Gastroesophageal sphincter (tissue), 4 donors: ENCODE measurements at places on chromosomes 12 and 14.

- H3K36me3 ChIP-seq = no peaks in the 10 kb centered on the region
- no peak for ATAC-seq
- no peak overlapping the region for H3K4me3 ChIP-seq
- no peak overlapping the region for H3K27ac ChIP-seq
- H3K4me1 ChIP-seq = no peaks in the 10 kb centered on the region
- H3K27me3 ChIP-seq = no peaks in the 10 kb centered on the region
These were observed 40.3 kb upstream of the GCH1 start for GRCh38 chr14:54942913-54943312.

DNA sequence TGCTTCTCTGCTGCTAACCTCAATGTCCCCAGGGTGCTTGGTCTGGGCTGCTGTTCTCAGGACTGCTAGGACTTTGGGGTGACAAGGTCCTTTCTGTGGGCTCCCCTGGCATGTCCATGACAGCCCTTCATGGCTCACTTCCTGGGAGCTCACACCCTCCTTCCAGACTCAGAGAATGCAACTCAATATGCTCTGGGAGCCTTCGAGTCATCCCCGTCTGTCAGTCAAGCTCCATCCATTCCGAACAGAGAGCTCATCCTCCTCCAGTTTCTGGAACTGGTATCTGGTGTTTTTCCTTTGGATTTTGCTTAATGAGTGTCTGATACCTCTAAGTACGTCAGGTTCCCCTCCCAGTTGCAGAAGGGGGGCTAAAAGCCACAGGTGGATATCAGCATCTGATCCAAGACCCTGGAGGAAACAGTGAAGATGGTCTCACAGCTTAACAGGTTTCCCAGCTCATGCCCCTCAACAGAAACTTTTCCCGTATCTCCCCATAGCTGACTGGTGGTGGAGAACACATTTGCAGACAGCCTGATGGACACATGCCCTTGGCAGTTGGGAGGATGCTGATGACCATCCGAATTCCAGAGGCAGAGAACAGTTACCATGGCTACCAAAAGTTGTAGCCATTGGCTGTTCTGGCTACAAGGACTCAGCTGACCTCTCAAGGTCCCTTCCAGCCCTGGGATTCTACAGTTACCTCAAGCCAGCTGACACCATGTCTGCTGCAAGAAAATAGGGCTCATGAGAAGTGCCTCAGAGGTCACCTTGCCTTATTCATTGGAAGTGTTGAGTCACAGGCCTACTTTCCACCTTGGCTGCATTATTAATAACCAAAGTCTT is 9.5 kb upstream of the RAB35 start:
- H3K27me3 ChIP-seq = no peaks in the 10 kb centered on the region
- no peak overlapping the region for H3K4me3 ChIP-seq
- ATAC-seq = peak; percentile 37
- H3K27ac ChIP-seq = no peak overlapping the region
- no peaks in the 10 kb centered on the region for H3K36me3 ChIP-seq
- no peaks in the 10 kb centered on the region for H3K4me1 ChIP-seq

- no peaks in the 10 kb centered on the region for H3K27me3 ChIP-seq
- ATAC-seq = no peak
- H3K27ac ChIP-seq = no peak overlapping the region
These were observed 90.0 kb downstream of the FBXL14 start for GRCh38 chr12:1504304-1504894.

GRCh38 chr14:56206596-56206995 is 88.4 kb downstream of the PELI2 start:
- H3K27me3 ChIP-seq = no peaks in the 10 kb centered on the region
- no peaks in the 10 kb centered on the region for H3K36me3 ChIP-seq
- H3K4me1 ChIP-seq = no peaks in the 10 kb centered on the region

DNA sequence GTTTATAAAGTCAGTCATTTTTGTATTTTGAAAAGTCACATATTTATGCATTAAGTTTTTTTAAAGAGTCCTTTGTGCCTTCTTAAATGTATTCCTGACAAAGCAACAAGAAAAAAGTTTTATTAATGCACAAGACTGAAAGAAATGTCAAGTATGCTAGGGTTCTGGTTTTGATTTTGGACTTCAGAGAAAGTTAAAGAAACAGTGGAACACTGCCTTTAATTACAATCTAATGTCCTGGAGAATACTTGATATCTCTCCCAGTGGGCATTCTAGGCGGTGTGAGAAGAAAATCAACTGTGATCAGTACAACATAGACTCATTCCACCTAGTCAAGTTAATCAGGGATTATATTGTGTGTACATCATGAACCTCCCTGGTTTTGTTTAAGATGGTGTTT is 49.9 kb downstream of the PRICKLE1 start:
- H3K4me1 ChIP-seq = peaks cover 2% of the 10 kb centered on the region
- ATAC-seq = no peak
- H3K36me3 ChIP-seq = no peaks in the 10 kb centered on the region
- H3K4me3 ChIP-seq = no peak overlapping the region

DNA sequence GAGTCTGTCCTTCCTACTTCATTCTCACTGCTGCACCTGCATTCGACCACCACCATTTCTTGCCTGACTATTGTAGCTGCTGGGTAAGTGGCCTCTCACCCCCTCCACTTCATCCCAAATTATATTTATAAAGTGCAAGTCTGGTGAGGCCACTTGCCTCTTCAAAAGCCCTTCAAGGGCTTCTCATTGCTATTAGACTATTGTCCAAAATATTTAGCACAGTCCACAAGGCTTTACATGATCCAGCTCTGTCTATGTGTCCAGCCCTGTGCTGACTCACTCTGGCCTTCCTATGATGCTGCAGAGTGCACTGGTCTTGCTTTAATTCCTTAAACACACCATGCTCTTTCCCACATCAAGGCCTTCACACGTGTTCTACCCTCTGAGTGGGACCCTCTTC is 46.0 kb downstream of the PAH start:
- no peak for ATAC-seq
- no peak overlapping the region for H3K4me3 ChIP-seq
- no peak overlapping the region for H3K27ac ChIP-seq
- H3K27me3 ChIP-seq = no peaks in the 10 kb centered on the region
- H3K36me3 ChIP-seq = no peaks in the 10 kb centered on the region

- no peak overlapping the region for H3K4me3 ChIP-seq
- no peaks in the 10 kb centered on the region for H3K4me1 ChIP-seq
- no peak for ATAC-seq
- no peak overlapping the region for H3K27ac ChIP-seq
- H3K36me3 ChIP-seq = no peaks in the 10 kb centered on the region
These were observed 16.0 kb upstream of the CD163L1 start for GRCh38 chr12:7459973-7460372.

GRCh38 chr14:24066496-24067132 is 4.7 kb upstream of the CPNE6 start:
- H3K36me3 ChIP-seq = no peaks in the 10 kb centered on the region
- no peak overlapping the region for H3K27ac ChIP-seq
- ATAC-seq = no peak
- H3K4me1 ChIP-seq = no peaks in the 10 kb centered on the region

GRCh38 chr12:41936333-41936732 is 208.3 kb downstream of the GXYLT1 start:
- ATAC-seq = no peak
- no peak overlapping the region for H3K27ac ChIP-seq
- H3K4me1 ChIP-seq = peaks cover 8% of the 10 kb centered on the region
- H3K4me3 ChIP-seq = no peak overlapping the region
- no peaks in the 10 kb centered on the region for H3K27me3 ChIP-seq
- H3K36me3 ChIP-seq = no peaks in the 10 kb centered on the region

- H3K4me3 ChIP-seq = peak overlapping the region; percentile 95
- ATAC-seq = peak; percentile 45
- no peaks in the 10 kb centered on the region for H3K36me3 ChIP-seq
- H3K4me1 ChIP-seq = peaks cover 11% of the 10 kb centered on the region
- no peaks in the 10 kb centered on the region for H3K27me3 ChIP-seq
These were observed 499 bp downstream of the TOGARAM1 start for GRCh38 chr14:44962334-44963043.

DNA sequence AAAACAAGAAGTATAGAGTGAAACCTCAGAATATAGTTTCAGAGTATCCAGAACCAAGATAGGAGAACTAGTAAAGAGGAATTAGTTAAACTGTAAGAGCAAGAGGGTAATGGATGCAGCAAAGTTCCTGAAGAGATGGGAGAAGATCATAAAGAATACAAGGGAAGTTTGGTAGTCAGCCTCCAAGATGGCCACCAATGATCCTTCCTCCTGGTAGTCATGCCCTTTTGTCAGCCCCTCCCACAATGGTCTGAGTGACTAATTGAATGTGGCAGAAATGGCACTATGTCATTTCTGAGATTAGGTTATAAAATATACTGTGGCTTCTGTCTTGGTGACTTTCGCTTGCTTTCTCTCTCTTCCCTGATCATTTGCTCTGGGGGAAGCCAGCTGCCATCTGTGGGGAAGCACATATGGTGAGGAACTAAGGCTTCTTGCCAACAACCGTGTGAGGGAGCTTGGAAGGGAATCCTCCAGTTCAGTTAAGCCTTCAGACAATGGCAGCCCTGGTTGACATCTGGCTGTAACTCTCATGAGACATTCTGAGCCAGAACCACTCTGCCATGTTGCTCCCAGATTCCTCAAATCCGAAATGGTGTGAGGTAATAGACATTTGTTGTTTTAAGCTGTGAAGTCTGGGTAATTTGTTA is 55.3 kb upstream of the AMN1 start:
- no peak overlapping the region for H3K4me3 ChIP-seq
- no peak overlapping the region for H3K27ac ChIP-seq
- no peaks in the 10 kb centered on the region for H3K36me3 ChIP-seq
- H3K27me3 ChIP-seq = no peaks in the 10 kb centered on the region
- no peaks in the 10 kb centered on the region for H3K4me1 ChIP-seq

GRCh38 chr12:71445071-71445470 is 5.5 kb downstream of the LGR5 start:
- no peak overlapping the region for H3K27ac ChIP-seq
- ATAC-seq = no peak
- H3K4me1 ChIP-seq = no peaks in the 10 kb centered on the region
- H3K36me3 ChIP-seq = no peaks in the 10 kb centered on the region
- H3K4me3 ChIP-seq = no peak overlapping the region

- H3K4me1 ChIP-seq = no peaks in the 10 kb centered on the region
- peaks cover 10% of the 10 kb centered on the region for H3K27me3 ChIP-seq
- no peaks in the 10 kb centered on the region for H3K36me3 ChIP-seq
- no peak overlapping the region for H3K4me3 ChIP-seq
- no peak overlapping the region for H3K27ac ChIP-seq
These were observed 3.8 kb upstream of the SDSL start for GRCh38 chr12:113418213-113418879.

DNA sequence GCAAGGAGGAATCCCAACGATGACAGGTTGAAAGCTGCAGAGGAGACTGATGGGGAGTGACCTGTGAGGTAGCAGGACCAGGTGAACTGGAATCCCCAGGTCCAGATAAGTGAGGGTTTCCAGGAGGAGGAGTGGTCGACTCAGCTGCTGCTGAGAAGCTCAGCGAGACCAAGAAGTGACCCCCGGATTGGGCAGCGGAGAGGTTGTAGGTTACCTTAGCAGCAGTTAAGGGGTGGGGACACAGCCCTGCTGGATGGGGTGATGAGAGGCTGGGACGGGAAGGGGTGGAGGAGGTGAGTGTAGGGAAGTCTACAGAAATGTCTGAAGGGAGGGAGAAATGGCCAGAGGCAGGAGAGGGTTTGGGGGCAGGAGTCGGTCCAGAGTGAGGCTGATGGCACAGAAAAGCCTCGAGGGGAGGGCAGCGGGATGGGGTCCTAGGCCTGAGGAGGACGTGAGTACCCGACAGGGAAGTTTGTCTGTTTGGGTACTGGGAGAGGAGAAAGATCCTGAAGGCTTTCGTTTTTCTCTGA is 2.6 kb upstream of the RCOR1 start:
- no peaks in the 10 kb centered on the region for H3K36me3 ChIP-seq
- no peaks in the 10 kb centered on the region for H3K27me3 ChIP-seq
- H3K4me3 ChIP-seq = no peak overlapping the region
- peaks cover 27% of the 10 kb centered on the region for H3K4me1 ChIP-seq
- no peak for ATAC-seq
- peak overlapping the region; percentile 95 for H3K27ac ChIP-seq

GRCh38 chr12:113781415-113782198 is 184.5 kb downstream of the RBM19 start:
- peaks cover 99% of the 10 kb centered on the region for H3K27me3 ChIP-seq
- H3K4me1 ChIP-seq = no peaks in the 10 kb centered on the region
- no peak for ATAC-seq
- H3K4me3 ChIP-seq = no peak overlapping the region
- no peak overlapping the region for H3K27ac ChIP-seq
- no peaks in the 10 kb centered on the region for H3K36me3 ChIP-seq

GRCh38 chr12:131463174-131463573 is 247.7 kb upstream of the SFSWAP start:
- ATAC-seq = no peak
- H3K27ac ChIP-seq = no peak overlapping the region
- no peaks in the 10 kb centered on the region for H3K36me3 ChIP-seq
- H3K4me1 ChIP-seq = no peaks in the 10 kb centered on the region

GRCh38 chr12:42633594-42633993 is 44.0 kb upstream of the PRICKLE1 start:
- no peak overlapping the region for H3K27ac ChIP-seq
- H3K36me3 ChIP-seq = no peaks in the 10 kb centered on the region
- no peak overlapping the region for H3K4me3 ChIP-seq
- no peak for ATAC-seq
- no peaks in the 10 kb centered on the region for H3K27me3 ChIP-seq
- H3K4me1 ChIP-seq = peaks cover 2% of the 10 kb centered on the region

DNA sequence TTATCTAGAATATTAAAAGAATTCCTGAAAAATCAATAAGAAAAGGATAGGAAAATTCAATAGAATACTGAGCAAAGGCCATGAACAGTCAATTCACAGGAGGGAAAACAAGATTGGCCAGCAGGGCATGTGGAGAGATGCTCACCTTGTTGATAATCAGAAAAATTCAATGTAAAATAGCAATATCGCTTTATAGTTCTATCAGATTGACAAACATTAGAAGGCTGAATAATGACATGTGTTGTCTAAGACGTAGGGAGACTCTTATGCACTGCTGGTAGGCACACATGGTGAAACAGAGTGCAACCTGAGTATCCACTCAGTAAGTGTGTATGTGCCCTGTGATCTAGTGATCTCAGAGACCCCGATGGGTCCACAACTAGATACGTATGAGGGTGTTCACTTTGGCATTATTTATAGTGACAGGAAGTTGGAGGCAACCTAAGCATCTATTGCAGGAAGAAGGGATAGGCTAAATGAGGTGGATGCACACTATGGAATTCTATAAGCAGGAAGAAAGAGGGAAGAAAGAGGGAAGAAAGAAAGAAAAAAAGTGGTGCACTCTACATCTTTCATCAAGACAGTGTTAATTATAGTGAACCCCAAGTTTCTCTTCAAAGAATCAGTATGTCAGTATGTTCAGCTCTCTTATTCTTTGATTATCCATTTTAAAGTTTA is 3.8 kb upstream of the ANKRD33 start:
- H3K4me1 ChIP-seq = no peaks in the 10 kb centered on the region
- H3K36me3 ChIP-seq = no peaks in the 10 kb centered on the region
- no peak overlapping the region for H3K4me3 ChIP-seq
- peaks cover 29% of the 10 kb centered on the region for H3K27me3 ChIP-seq
- no peak for ATAC-seq
